ENCODE measurements at places on chromosomes 13 and 19. TPM values are rescaled to one million over a fixed set of nuclear protein-coding genes. Genes with fewer than 3 reads are reported as not detected.

The SAE1 gene
- polyA plus RNA-seq, result 28.6 TPM

The GPR183 gene
- 6.6 TPM for polyA plus RNA-seq

The EPSTI1 gene
- 3.7 TPM for polyA plus RNA-seq

The DIS3 gene
- 11.2 TPM for polyA plus RNA-seq

The ZSWIM9 gene
- polyA plus RNA-seq, result 3.4 TPM
